WTC11 (cell line): ENCODE measurements at places on chromosomes 11 and 22. TPM values are rescaled to one million over a fixed set of nuclear protein-coding genes. Genes with fewer than 3 reads are reported as not detected.
A peak's percentile ranks its signal among the peaks of the same experiment; 100 is the strongest.

GRCh38 chr11:2314525-2315394, 12.9 kb downstream of the TSPAN32 start:
- no peak for DNase-seq

The SEC14L6 gene
- 1.6 to 2.0 TPM (median 1.7 TPM) in 3 replicates for total RNA-seq

DNA sequence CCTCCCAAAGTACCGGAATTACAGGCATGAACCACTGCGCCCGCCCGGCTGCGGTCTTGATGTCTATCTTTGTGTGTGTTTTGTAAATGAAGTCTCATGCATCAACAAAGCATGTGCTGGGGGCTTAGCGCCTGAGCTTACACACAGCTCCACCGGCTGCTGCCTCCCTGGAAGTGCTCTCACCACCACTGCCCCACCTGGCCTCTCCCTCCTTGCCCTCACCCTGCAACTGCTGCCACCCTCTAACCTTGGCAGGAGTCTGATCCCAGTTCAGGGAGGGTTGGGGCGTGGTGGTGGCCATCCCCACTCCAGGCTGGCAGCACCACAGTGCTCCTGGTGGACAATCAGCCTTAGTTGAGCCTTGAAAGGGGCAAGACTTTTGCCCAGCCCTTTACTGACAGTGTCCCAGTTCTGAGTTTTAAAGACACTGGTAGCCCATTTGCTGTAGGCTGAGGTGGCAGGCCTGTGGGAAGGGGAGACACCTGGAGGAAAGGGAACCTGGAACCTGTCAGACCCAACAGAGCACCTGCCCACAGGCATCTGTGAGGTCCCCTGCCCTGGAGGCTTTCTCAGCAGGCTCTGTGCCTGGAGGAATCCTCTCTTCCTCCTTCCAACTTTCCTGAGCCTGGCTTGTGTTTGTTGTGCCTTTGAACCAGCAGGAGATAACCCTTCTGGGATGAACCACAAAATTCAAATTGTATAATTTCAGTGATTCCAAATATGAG, 42.4 kb upstream of the WEE1 start:
- DNase-seq, result no peak

GRCh38 chr11:61966734-61967115, 709 bp downstream of the FTH1 start:
- DNase-seq, result no peak

DNA sequence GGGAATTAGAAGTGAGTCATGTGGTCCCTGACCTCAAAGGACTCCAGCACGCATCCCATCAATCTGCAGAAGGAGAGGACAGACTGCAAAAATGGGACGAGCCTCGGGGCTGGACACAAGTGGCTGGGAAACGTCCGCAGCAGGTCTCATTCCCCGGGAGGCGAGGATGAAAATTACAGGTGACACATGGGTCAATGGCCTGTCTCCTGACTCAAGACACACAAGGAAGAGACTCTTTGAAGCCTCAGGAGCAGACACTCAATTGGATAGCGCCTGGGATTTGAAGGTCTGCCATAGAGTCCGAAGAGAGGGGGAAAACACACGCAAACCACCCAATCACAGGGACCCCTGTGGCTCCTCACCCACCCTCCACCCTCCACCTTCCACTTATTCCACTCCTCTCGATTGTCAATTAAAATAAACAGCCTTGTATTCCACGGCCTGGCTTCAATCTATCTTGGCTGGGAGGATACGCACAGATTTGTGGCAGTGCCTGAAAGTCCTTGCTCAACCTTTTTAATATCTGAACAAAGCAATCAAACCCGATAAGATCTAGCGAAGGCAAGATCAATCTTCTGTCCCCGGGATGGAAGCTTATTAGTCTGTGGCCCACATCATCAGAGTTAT, 101.8 kb upstream of the CADM1 start:
- DNase-seq, result no peak

GRCh38 chr11:69923641-69924307, 104.6 kb upstream of the FGF3 start:
- DNase-seq, result peak; percentile 6

DNA sequence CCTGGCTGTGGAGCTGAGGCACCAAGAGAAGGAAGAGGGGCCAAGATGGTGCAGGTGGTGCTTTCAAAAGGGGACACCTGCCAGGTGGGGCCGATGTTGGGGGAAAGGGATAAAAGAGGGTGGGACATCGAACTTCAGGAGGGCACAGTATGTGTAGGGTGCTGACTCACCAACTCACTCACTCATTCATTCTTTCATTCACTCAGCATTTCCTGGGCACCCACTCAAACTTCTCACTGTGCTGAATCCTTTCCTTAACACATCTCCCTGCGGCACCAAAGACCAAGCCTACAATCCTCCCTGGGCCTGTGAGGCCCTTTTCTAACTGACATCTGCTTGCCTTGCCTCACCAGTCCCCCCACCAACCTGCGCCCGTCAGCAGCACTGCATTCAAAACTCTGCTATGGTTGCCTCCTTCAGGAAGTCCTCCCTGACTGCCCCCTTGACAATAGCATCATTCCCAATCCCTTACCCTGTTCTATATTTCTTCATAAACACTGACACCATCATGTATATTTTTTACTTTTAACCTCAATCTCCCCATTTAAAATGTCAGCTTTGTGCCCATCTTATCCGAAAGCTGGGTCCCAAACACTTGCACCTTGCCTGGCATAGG, 246.6 kb downstream of the MN1 start:
- no peak for DNase-seq

DNA sequence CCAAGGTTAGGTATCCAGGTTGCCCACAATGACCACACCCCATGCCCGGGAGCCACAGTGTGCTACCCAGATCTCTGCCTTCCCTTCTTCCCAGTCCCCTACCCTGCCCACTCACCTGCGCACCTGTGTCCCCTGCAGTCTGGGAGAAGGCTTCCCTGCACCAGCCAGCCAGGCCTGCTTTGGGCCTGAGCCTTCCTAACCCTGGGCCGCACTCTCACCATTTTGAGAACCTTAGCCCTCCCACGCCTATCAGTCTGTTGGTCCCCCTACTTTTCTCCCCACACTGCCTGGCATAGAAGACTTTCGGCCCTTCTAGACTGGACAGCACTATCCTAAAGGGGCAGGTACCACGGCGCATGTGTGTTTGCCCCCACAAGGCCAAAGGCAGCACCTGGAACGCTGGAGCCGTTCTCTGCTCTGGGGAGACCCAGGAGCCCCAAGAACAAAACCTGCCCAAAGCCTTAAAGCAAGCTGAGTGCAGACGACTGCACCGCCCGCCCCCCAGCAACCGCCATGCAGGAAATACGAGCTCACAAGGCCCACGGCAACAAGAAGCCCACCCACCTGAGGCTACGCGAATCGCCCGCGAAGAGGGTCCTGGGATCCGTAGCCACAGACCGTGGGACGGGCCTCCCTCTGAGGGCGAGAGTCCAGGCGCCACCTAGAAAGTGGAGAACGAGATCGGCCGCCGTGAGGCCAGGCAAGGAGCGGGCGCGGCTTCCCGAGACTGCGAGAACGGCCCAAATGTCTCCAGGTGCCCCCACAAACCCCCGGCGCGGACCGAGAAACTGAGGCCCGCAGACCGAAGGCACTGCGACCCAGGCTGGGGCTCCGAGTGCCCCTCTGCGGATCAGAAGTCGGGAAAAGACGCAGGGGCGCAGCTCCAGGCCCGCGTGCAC, 546 bp downstream of the GNB1L start:
- peak; percentile 22 for DNase-seq

The CDCA5 gene
- 80.6 to 95.9 TPM (median 86.9 TPM) in 3 replicates for total RNA-seq

The SESN3 gene
- total RNA-seq, result 34.9 to 38.2 TPM (median 35.1 TPM) in 3 replicates

GRCh38 chr11:79404806-79405205, 36.0 kb downstream of the TENM4 start:
- no peak for DNase-seq

- no peak for DNase-seq
Observed at GRCh38 chr11:37087650-37088572, 489.9 kb upstream of the RAG2 start.

The NAALADL1 gene
- 4.5 to 6.1 TPM (median 5.9 TPM) in 3 replicates for total RNA-seq

- DNase-seq, result no peak
Observed at GRCh38 chr11:95884376-95884775, 39.5 kb downstream of the MTMR2 start.

DNA sequence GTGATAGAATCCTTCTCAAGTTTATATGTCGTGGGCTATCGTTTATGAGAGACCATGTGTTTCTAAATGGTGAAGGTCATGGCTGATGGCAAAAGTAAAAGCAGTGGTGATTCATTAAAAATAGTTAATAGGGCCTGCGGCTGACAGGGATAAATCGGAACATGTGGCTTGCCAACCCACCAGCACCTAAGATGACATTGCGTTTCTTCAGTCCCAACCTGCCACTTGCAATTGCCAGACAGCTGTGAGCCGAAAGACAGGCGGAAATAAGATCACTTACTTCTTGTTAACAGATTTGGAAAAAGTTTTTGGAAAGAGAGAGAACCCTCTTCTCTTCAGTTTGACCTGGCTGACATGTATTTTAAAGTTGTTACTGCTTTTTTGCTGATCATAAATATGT, 131.5 kb upstream of the MPPED2 start:
- no peak for DNase-seq

- peak; percentile 95 for DNase-seq
Observed at GRCh38 chr22:17171153-17172028, 12.3 kb upstream of the HDHD5 start.

The APOBEC3G gene
- total RNA-seq, result 1.8 to 2.2 TPM (median 2.1 TPM) in 3 replicates

DNA sequence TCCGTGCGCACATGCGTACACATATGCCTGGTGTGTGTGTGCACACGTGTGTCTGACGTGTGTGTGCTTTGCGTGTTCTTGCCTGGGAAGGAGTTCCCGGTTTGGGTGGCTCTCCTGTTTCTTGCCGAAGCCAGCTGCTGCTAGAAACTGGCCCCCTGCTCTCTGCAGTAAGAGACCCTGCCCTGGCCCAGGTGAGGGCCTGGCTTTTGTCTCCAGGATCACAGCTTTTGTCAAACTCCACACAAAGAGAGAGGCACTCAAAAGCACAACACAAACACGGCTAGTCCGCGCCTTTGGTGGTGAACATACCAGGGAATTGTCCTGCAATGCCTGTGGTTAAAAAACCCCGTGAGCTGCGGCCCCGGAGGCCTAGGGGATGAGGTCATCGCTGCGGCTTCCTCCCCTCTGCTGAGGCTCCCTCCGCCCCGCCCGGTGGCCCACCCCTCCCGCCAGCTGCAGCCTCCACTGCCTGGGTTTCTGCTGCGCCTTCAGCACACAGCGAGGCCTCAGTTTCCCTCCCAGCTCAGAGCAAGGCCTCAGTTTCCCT, 88.9 kb downstream of the KCNQ1 start:
- DNase-seq, result peak; percentile 73
